Fibroblast of the aortic adventitia (primary cell): ENCODE measurements at places on chromosomes 16 and 17.

DNA sequence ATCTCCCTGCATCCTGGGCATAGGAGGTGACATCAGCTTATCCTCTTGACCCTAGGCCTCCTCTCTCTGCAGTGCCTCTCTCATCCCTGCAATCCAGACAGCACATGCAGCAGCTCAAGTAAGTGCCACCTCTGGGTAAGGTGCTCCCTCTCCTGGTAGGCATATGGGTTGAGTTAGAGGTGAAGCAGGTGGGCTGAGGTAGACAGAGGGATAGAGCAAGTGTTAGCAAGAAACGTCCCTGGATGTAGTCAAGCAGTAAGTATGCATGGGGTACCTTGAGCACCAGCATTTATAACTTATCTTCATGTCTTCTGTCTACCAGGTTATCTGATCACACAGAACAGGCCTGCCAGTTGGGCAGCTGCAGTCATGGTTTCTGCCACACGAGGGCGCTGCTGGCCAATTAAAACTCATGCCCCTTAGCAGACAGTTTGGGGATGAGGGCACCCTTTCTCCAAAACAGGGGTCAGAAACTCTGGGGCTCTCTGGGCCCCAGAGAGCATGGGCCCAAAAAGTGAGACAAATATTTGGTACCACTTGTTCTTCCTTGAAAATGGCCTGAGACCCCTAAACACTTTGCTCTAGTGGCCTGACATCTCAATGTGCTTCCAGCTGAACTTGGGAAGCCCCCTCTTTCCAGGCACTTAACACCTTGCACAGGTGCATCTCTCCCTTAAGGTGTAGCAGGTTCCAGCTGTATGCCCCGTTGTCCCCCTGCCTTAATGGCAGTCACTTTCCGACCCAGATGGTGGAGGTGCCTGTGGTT, 59.8 kb downstream of the NEUROD2 start:
- peak; percentile 49 for DNase-seq

DNA sequence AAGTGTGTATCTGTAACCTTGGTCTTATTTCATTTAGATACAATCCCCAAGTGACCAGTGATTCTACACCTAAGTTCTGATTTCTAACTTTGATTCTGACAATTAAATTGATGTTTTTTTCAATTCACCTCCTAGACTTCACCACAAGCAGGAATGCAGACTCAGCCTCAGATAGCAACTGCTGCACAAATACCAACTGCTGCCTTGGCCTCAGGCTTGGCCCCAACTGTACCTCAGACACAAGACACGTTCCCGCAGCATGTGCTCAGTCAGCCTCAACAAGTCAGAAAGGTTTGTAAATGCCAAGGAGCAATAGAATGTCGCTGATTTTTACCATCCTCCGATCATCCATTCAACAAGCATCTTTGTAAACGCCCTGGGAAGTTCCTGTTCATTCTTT, 177.7 kb downstream of the MRTFB start:
- DNase-seq, result no peak

- DNase-seq, result no peak
These were observed 5.5 kb downstream of the CYBC1 start for GRCh38 chr17:82444941-82445521.

- peak; percentile 34 for DNase-seq
These were observed 30.9 kb downstream of the MRC2 start for GRCh38 chr17:62658136-62658920.

- DNase-seq, result no peak
These were observed 526 bp downstream of the ZZEF1 start for GRCh38 chr17:4142107-4142900.

- no peak for DNase-seq
These were observed 29.0 kb downstream of the PLD6 start for GRCh38 chr17:17177176-17177575.

DNA sequence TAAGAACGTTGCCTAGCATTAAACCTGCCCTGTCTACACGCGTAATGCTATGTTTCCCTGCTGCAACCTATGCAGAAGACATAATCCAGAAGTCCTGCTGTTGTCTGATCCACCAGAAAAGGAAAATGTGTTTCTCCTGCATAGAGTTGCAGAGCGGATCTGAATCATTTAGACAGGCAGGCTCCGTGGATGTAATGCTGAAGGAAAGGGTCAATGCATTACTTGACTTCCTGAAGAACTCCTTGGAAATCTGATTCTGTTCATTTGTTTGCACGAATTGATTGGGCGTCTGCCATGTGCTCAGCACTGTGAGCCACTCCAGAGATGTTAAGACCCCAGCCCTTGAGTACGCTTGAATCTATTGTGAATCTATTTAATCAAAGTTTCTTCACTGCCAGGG, 83.4 kb downstream of the FOXL1 start:
- DNase-seq, result peak; percentile 51

GRCh38 chr16:7601100-7601499, 268.5 kb downstream of the RBFOX1 start:
- no peak for DNase-seq

- DNase-seq, result no peak
These were observed 40.8 kb upstream of the SEC14L1 start for GRCh38 chr17:77099997-77100396.

DNA sequence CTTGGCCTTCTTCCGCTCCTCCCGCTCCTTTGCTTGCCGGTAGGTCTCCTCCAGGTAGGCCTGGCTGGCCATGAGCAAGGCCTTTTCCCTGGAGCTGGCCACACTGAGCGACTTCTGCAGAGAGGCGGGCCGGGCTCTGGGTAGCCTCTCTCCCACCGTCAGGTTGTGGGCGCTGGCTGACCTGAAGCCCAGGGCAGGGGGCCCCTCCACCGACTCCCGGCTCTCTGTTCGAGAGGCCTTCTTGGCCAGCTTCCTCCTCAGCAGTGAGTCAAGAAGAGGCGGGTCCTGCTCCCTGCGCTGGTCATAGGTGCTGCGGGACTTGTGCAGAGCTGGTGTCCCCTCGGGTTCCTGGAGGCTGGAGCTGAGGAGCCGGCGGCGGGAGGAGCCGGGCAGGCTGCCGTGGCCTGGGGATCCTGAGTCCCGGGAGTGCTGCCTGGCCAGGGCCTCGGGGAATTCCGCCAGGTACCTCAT, 12.8 kb downstream of the GPR179 start:
- no peak for DNase-seq

DNA sequence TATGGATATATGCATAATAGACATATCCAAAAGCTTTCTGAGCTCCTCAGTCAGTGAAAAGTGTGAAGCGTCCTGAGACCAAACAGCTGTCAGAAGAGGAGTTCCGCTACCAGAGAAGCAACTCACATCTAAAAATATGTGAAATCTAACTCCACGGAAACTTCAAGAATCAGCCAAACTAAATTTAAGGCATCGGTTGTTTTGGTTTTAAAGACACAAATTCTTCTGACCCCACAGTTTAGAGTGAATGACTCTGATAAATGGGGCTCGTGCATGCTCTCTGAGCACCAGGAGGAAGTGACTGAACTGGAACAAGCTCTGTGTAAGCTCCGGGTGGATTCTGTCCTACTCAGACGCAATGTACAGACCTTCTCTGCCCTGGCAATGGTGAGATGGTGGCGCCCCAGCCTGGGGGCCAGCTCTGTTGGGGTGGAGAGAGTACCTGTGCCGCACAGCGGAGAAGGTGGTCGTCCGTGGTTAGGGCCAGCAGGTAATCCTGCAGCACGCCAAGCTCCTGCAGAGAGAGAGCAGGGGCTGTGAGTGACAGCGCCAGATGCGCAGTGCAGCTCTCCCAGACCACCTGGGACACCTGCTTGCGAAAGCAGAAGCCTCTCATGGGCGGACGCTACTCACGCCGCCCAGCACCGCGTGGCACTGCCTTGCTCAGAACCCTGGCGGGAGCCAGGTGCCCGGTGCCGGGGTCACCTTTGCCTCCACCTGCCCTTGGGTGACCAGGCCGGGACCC, 44.4 kb upstream of the ATP2A3 start:
- DNase-seq, result no peak

DNA sequence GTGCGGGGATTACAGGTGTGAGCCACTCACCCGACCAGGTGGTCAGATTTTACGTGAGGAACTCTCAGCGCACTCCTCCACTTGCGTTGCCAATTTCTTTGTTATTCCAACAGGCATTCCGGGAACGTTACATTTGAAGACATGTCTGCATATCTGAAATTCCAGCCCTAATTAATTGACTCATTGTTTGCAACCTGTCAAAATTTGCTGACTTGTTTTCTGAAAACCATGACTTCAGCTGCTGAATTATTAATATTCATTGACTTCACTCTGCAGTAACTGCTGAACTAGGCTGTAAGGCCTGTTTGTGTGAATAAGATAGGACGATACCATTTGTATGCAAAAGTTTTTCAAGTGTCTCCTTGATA, 16.6 kb downstream of the G6PC1 start:
- no peak for DNase-seq

- DNase-seq, result no peak
These were observed 24.5 kb downstream of the NDUFAF8 start for GRCh38 chr17:81263371-81264181.

- no peak for DNase-seq
These were observed 232.1 kb downstream of the STX8 start for GRCh38 chr17:9343516-9343915.

- no peak for DNase-seq
These were observed 2.9 kb downstream of the UNC119 start for GRCh38 chr17:28549236-28550132.

- DNase-seq, result no peak
These were observed 26.4 kb upstream of the ENDOV start for GRCh38 chr17:80388601-80389000.

DNA sequence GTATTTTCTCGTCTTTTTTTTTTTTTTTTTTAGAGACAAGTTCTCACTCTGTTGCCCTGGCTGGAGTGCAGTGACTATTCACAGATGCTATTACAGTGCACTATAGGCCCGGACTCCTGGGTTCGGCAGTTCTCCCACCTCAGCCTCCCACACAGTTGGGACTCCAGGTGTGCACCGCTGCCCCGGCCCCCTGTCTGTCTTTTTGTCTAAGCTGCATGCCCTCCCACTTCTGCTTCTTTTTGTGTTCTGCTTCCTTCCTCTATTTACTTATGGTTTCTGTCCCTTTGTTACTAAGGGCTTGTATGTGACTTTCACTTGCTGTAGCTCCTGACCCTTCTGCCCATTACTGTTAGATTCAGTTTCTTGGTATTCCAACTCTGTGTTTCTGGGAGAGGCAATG, 20.5 kb downstream of the SLC7A6 start:
- DNase-seq, result no peak

DNA sequence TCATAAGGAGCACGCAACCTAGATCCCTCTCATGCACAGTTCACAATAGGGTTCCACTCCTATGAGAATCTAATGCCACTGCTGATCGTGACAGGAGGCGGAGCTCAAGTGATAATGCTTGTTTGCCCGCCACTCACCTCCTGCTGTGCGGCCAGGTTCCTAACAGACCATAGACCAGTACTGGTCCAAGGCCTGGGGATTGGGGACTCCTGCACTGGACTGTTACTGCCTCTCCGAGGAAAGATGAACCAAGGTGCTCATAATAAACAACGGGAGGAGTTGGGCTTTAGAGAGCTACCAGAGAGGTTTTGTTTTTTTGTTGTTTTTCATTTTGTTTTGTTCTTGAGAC, 58.2 kb downstream of the TK2 start:
- DNase-seq, result no peak

DNA sequence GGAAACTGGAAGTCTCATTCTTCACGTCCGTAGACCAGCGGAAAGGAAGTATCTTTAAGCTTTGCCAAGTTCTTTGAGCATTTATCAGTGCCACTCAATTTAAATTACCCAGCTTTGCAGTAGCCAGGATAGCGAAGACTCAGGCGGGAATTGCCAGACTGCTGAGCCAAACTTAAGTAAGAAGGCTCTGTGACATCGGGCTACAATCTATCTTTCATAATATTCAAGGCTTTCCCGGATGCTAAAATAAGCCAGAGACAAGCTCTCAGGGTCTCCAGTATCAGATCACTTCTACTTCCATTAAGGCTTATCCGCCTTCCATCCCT, 436 bp upstream of the BRIP1 start:
- DNase-seq, result no peak

GRCh38 chr16:86975445-86975844, 341.7 kb downstream of the C16orf95 start:
- peak; percentile 93 for DNase-seq

DNA sequence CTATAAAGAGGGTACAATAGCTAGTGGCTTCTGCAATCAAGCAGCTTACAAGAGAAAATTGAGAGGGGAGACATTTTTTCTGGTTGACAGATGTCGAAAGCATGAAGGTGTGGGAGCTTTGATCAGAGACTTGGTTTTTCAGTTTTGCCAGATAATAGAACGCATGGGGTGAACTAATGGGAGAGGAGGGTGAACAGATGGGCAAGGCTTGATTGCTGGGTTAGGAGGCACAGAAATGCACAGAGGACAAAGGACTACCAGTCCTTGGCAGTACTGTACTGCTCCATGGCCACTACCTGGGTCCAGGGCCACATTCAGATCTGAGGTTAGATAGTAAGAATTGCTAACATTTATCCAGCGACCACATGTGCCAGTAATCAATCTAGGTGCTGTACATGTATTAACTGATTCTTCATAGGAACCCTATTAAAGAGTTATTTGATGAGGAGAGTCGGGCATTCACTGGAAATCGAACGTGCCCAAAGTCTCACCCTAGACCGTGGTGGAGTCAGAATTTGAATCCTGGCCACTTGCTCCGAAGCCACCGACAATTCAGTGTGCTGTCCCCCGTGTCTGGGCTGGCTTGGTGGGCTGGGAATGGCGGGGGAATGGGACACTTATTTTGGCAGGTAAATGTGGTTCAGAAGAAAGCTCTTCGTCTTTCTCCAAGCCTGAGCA, 873 bp upstream of the KSR1 start:
- DNase-seq, result no peak

GRCh38 chr17:63624531-63624880, 2.3 kb downstream of the MAP3K3 start:
- DNase-seq, result no peak

DNA sequence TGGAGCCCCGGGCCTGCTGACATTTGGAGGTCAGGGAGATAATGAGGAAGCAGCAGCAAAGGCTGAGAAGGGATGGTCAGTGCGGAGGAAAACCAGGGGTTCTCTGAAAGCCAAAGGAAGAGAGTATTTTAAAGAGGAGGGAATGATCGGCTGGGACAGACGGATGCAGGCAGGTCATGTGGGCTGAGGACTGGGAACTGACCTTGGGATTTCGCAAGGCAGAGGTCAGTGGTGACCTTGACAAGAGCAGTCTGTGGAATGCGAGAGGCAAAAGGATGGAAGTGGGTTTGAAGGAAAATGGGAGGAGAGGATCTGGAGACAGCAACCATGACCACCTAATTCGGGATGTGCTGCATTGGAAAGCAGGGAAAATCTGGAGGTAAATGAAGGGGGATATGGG, 10.2 kb downstream of the EFTUD2 start:
- no peak for DNase-seq

- no peak for DNase-seq
These were observed 379 bp downstream of the SNX29 start for GRCh38 chr16:11976850-11977375.
